Activated T-cell treated with anti-CD3 and anti-CD28 coated beads, Interleukin-2, amount 50 U/mL, for 72 hours (primary cell): ENCODE measurements at places on chromosomes 7 and 10.
A peak's percentile ranks its signal among the peaks of the same experiment; 100 is the strongest.

GRCh38 chr10:77820349-77820748 lies 106.2 kb downstream of the DLG5 start:
- H3K4me3 ChIP-seq, result no peak overlapping the region
- peaks cover 5% of the 10 kb centered on the region for H3K4me1 ChIP-seq
- no peak overlapping the region for H3K27ac ChIP-seq

DNA sequence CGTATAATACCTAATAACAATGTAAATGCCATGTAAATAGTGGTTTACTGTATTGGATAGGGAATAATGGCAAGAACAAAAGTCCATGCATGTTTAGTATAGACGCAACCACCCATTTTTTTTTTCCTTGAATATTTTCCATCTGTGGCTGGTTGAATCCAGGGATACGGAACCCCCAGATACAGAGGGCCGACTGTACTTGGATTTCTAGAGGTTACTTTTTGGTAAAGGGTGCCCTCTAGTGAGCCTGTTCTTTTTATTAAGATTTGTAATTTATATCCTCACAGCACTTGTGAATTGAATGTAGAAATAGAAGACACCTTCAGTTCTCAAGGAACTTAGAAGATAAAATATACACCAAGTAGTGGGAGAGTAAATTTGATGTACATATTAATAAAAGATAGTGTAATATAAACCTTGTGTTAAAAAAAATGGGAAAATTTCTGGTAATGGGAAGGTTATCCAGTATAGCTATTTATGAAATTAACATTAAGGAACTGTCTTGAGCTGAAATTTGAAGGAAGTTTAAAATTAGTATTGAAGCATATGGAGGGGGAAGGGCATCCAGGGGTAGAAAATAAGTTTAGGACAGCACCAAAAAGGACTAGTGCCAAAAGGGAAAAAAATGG lies 32.0 kb downstream of the EXOC6 start:
- peak overlapping the region; percentile 51 for H3K27ac ChIP-seq
- no peaks in the 10 kb centered on the region for H3K27me3 ChIP-seq
- H3K4me1 ChIP-seq, result peaks cover 22% of the 10 kb centered on the region
- H3K36me3 ChIP-seq, result peaks cover 2% of the 10 kb centered on the region
- no peak overlapping the region for H3K4me3 ChIP-seq

- H3K27me3 ChIP-seq, result no peaks in the 10 kb centered on the region
- no peak overlapping the region for H3K27ac ChIP-seq
- no peak overlapping the region for H3K4me3 ChIP-seq
- no peak for DNase-seq
- H3K4me1 ChIP-seq, result peaks cover 5% of the 10 kb centered on the region
These were observed 574.4 kb downstream of the PTPRN2 start for GRCh38 chr7:158013085-158013668.

DNA sequence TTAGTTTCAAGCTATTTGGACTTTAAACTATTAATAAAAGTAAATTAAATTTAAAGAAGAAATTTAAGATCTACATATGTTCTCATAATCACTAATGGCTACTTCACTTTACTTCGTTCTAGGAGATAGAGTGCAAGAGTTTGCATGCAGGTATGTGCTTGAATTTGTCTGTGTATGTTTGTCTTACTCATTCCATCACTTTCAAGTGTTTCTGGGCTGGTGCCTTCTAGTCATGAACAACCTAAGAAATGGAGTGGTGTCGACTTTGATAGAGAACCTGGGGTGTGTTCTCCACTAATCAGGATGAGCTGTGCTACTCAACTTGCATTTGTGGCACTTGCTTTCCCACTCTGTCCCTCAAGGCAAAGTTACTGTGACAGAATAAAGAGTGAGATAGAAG lies 169.9 kb downstream of the KCND2 start:
- no peak overlapping the region for H3K27ac ChIP-seq
- H3K4me3 ChIP-seq, result no peak overlapping the region
- H3K36me3 ChIP-seq, result no peaks in the 10 kb centered on the region
- no peak for DNase-seq
- no peaks in the 10 kb centered on the region for H3K27me3 ChIP-seq

DNA sequence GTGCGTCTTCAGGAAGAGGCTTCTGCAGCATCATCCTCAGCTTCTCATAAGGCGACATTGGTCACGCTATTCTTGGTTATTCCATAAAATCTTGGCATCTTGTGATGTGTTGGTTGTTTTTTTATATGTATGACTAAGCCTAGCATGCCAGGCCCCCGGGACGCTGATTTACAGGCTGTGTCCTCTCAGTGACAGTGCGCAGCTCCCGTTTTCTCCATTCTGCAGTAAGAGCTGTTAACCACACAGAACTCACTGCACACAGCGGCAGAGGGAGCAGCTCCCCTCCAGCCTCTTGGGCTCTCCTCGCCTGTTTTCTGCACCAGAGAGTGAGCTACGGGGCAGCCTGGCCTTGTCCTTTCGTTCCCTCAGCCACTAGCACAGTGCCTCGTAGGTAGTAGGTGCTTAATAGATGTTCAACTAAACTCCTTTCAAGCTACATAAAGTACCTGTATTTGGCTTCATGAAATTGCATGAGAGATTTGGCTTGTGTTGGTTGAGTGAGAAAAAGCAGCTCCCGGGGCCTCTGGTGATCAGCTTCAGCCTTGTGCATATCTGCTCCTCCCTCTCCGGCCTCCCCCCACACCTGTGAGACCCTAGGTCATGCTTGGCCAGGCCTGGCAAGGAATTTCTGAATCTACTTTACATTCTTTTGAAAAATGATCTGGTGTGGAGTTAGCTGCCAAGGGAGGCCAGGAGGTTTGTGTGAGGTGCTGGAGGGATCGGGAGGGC lies 116.2 kb downstream of the WDR37 start:
- no peak overlapping the region for H3K27ac ChIP-seq
- H3K4me1 ChIP-seq, result no peaks in the 10 kb centered on the region
- no peaks in the 10 kb centered on the region for H3K36me3 ChIP-seq
- no peak overlapping the region for H3K4me3 ChIP-seq
- DNase-seq, result no peak

DNA sequence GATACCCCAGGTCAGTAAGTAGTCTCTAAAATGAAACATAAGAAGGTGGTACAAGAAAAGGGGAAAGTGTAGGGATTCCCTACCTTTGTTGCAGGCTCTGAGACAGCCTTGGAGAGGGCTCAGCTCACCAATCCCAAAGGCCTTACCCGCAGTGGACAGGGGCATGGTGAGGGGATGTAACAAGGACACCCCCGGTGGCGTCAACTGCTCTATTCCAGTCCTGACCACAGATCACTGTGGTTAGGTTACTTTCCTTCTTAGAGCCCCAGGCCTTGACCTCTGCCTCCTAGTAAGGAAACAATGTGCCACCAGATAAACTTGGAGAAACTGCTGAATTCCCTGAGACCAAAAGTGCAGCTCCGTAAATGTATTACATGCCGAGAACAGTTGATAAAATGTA lies 17.5 kb downstream of the PLXNA4 start:
- H3K4me1 ChIP-seq, result no peaks in the 10 kb centered on the region
- H3K27ac ChIP-seq, result no peak overlapping the region
- H3K4me3 ChIP-seq, result no peak overlapping the region
- peaks cover 7% of the 10 kb centered on the region for H3K27me3 ChIP-seq
- no peak for DNase-seq

GRCh38 chr7:74606101-74606908 lies 51.2 kb upstream of the GTF2I start:
- DNase-seq, result peak; percentile 69
- H3K27me3 ChIP-seq, result no peaks in the 10 kb centered on the region
- H3K36me3 ChIP-seq, result no peaks in the 10 kb centered on the region
- H3K27ac ChIP-seq, result no peak overlapping the region
- peaks cover 20% of the 10 kb centered on the region for H3K4me1 ChIP-seq

DNA sequence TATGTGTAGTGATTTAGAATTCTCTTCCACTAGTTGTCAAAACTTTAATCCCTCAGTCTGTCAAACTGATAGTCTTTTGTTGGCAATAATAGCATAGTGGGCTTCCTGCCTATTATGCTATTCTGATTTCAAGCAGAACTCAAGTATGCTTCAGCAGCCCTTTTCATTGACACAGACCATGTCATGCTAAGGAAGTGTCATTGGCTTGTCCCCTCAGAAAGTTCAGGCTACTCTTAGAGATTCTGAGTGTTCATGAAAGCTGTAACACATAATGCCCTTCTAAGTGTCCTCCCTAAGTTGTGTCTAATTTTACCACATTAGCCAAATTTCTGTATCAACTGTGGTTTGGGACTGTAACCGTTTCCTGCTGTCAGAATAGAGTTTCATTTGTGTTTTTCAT lies 198.7 kb downstream of the THSD7A start:
- no peaks in the 10 kb centered on the region for H3K36me3 ChIP-seq
- H3K27ac ChIP-seq, result no peak overlapping the region
- H3K27me3 ChIP-seq, result no peaks in the 10 kb centered on the region
- no peaks in the 10 kb centered on the region for H3K4me1 ChIP-seq

GRCh38 chr10:96511044-96511945 lies 2.4 kb downstream of the TLL2 start:
- H3K27ac ChIP-seq, result no peak overlapping the region
- peak; percentile 19 for DNase-seq
- peak overlapping the region; percentile 76 for H3K4me3 ChIP-seq
- H3K27me3 ChIP-seq, result peaks cover 49% of the 10 kb centered on the region

DNA sequence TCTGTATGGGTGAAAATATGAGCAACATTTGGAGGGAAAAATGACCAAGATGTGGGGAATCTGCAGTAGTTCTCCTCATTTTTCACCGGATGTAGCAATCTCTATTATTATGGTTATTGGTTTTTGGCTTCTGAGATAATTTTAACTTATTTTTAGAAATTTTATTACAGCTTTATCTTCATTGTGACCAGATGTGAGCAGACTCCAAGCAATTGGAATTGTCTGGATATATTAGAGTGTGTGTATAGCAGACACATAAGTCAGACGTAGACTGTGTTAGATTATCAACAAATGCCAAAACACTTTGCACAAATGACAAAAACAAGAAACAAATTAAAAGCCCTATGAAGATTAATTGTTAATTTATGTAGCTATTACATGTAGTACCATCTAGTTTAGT lies 249.1 kb downstream of the DNAJB9 start:
- H3K36me3 ChIP-seq, result no peaks in the 10 kb centered on the region
- no peak overlapping the region for H3K4me3 ChIP-seq

- no peak for DNase-seq
- no peak overlapping the region for H3K4me3 ChIP-seq
- no peaks in the 10 kb centered on the region for H3K4me1 ChIP-seq
- H3K27me3 ChIP-seq, result no peaks in the 10 kb centered on the region
These were observed 69.8 kb upstream of the PLXNA4 start for GRCh38 chr7:132646052-132646451.

GRCh38 chr7:1238931-1239802 lies 6.5 kb downstream of the UNCX start:
- no peak for DNase-seq
- peaks cover 55% of the 10 kb centered on the region for H3K27me3 ChIP-seq
- H3K27ac ChIP-seq, result peak overlapping the region; percentile 63
- no peak overlapping the region for H3K4me3 ChIP-seq

GRCh38 chr10:34446049-34446448 lies 369.0 kb downstream of the PARD3 start:
- no peak for DNase-seq
- no peaks in the 10 kb centered on the region for H3K4me1 ChIP-seq
- no peaks in the 10 kb centered on the region for H3K36me3 ChIP-seq
- no peak overlapping the region for H3K27ac ChIP-seq
- H3K27me3 ChIP-seq, result no peaks in the 10 kb centered on the region
- no peak overlapping the region for H3K4me3 ChIP-seq

- DNase-seq, result no peak
- H3K27me3 ChIP-seq, result no peaks in the 10 kb centered on the region
- no peak overlapping the region for H3K4me3 ChIP-seq
- no peak overlapping the region for H3K27ac ChIP-seq
These were observed 13.9 kb upstream of the PWWP2B start for GRCh38 chr10:132383101-132383500.

DNA sequence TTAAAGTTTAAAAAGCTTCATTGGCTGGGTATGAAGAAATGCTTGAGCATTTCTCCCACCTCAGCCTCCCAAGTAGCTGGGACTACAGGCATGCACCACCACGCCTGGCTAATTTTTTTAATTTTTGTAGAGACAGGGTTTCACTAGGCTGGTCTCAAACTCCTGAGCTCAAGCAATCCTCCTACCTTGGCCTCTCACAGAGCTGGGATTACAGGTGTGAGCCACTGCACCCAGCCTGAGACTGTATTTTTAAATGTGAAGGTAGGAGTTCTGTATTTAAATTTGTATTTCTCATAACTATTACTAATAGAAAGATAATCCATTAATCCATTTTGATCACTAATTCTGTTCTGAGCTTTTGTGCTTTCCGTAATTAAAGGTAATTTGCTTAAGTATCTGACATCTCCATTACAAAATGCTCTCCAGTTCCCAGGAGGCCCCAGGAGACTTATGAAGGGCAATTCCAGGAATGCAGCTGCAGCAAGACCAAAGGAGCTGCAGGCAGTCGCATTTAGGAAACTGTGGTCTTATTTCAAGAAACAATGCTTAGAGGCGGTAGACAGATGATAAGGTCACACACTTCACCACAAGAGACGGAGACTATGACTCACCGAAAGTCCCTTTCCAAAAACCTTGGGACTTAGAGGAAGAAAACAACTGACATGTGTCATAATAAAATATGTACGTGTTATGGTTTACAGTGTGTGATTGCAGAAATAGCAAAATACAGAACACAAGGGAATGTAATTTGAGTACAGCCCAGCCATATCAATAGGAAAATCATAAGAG lies 23.3 kb downstream of the YAE1 start:
- H3K27ac ChIP-seq, result peak overlapping the region; percentile 36
- H3K36me3 ChIP-seq, result peaks cover 3% of the 10 kb centered on the region
- peak overlapping the region; percentile 75 for H3K4me3 ChIP-seq

GRCh38 chr7:22406715-22407114 lies 49.8 kb upstream of the RAPGEF5 start:
- no peak for DNase-seq
- H3K4me3 ChIP-seq, result no peak overlapping the region
- H3K36me3 ChIP-seq, result no peaks in the 10 kb centered on the region
- H3K27me3 ChIP-seq, result no peaks in the 10 kb centered on the region
- peaks cover 7% of the 10 kb centered on the region for H3K4me1 ChIP-seq

DNA sequence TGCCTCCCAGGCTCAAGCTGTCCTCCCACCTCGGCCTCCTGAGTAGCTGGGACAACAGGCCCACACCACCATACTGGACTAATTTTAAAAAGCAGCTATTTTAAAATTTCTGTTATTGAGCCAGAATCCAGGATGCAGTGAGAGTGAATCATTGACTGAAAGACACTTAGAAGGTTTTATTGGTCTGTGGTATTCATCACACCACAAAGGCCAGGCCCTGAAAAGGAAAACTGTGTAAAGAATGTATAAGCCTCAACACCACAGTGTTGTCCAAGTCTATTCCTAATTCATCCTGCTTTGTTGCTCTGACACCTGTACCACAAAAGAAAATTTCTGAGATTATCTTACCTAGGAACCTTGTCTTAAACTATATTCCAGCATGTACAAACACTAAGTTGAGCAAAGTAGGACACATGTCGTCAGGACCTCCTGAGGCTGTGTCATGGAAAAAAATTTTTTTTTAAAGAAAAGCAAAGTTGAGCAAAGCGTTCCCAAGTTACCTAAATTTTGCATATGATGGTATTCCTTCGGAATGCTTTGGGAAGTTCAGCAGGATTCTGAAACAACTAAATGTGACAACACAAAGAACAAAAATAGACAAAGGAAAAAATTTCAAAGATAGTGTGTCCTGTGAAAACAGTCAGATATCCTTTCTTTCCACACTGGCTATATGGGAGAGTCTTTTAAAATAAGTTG lies 129.6 kb upstream of the MKLN1 start:
- no peak for DNase-seq
- H3K4me3 ChIP-seq, result no peak overlapping the region
- H3K36me3 ChIP-seq, result no peaks in the 10 kb centered on the region
- no peak overlapping the region for H3K27ac ChIP-seq
